NCI-H1436 (cell line): ENCODE measurements at places on chromosomes 6 and 20.
A peak's percentile ranks its signal among the peaks of the same experiment; 100 is the strongest.

DNA sequence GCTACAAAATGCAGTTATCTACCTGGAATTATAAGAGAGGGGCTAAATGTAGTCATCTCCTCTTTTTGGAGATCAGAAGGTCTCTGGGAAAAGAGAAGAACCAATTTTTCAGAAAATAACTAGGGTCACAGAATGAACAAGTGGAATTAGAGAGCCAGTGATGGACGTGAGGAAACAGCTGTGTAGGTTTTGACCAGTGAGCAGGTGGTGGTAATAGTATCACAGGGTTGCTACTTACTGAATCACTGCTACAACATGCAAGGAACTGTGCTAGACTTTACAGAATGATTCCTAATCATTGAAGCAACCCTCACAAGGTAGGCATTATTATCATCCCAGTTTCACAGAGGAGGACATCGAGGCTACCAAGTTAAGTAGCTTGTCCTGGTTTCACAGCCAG lies 1.7 kb downstream of the ATP6V1G2 start:
- DNase-seq = no peak

DNA sequence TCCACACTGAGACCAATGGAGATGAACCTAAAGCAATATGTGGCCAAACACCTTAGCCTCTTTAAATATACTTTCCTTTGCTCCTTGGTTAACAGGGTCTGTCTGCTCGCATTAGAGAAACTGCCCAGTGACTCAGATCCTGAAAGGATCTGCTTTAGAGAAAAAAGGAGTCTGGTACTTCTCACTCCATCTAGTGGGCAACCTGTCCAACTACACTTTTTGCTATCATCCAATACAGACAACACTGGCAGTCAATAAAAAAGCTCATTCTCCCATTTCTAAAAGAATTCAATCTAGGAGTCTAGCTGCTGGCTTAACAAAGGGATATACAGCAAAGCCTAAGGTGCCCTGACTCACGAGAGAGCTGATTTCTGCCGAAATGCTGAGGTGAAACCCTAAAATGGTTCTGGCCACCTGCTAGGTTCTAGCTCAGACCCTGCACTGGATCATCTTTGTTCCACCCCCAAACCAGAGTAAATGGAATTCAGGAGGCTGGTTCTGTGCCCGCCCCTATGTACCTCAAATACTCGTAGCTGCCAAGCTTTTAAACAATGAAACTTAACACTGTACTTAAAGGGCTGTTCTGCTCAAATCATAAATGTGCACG lies 11.5 kb downstream of the GNL1 start:
- peak; percentile 6 for DNase-seq

- no peak for DNase-seq
Observed at GRCh38 chr6:20965915-20966314, 431.7 kb downstream of the CDKAL1 start.

GRCh38 chr6:170030284-170030815 lies 260.5 kb downstream of the DLL1 start:
- DNase-seq = no peak

DNA sequence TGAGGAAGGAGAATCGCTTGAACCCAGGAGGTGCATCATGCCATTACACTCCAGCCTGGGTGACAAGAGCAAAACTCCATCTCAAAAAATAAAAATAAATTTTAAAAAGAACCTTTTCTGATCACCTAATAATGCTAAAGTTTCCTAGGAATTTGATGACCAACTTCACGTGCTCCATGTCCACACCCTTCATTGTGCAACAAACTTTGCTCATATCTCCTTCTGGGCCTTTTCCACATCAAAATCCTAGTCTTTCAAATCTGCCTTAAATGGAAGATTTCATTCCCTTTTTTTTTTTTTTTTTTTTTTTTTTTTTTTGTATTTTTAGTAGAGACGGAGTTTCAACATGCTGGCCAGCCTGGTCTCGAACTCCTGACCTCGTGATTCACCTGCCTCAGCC lies 112.5 kb upstream of the LOC128125822 start:
- no peak for DNase-seq

- no peak for DNase-seq
Observed at GRCh38 chr6:140921366-140922226, 1211.1 kb upstream of the GJE1 start.

- DNase-seq = no peak
Observed at GRCh38 chr6:70622461-70622860, 45.2 kb upstream of the SMAP1 start.

GRCh38 chr6:3450888-3451287 lies 6.0 kb downstream of the SLC22A23 start:
- DNase-seq = no peak

DNA sequence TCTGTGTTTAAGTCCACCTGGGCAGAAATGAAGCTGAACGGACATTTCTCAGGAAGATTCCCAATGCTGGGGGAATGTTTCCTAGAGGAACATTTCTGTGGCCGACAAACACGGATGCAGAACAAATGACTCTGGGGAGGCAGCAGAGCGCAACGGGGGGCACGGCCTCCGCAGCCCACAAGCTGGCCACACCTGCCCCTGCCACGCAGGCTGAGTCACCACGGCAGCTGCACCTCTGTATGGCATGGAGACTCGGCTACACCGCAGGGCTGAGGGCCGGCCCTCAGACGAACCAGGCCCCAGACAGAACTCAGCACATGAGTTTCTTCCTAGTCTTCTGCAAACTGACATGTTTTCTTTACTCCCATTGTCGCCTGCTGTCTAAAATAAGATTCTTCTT lies 10.0 kb upstream of the PRR18 start:
- DNase-seq = no peak

GRCh38 chr6:2021713-2022125 lies 223.7 kb downstream of the GMDS start:
- peak; percentile 54 for DNase-seq

- DNase-seq = peak; percentile 57
Observed at GRCh38 chr6:157020881-157021343, 243.7 kb downstream of the ARID1B start.

DNA sequence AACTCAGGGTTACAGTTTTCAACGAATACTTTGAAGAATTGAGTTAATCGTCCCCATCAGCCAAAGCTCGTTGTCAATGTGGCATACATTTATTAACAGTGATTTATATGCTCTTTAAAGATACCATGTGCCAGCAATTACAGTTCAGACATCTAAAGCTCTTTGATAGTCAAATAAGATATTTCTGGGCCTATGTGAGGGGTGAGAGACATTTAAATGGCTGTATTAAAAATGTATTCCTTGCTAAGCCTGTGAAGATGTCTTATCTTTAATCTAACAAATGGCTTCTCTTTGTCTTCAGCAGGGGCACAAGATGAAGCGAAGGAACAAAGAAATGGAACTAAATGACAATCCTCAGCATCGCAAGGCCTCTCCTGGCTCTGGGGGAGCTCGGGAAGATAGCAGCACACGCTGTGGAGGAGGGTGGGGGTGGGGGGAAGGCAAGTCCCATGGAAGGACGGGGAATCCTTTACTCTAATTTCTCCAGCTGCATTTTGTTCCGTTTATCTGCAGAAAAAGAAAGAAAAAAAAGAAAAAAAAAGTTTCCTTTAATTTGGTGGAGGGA lies 523.6 kb downstream of the KIF16B start:
- DNase-seq = no peak

GRCh38 chr6:154433477-154434241 lies 76.8 kb downstream of the CNKSR3 start:
- no peak for DNase-seq

GRCh38 chr6:45187836-45188235 lies 140.3 kb upstream of the RUNX2 start:
- no peak for DNase-seq

GRCh38 chr20:45269754-45270270 lies 15.4 kb upstream of the SLPI start:
- no peak for DNase-seq

GRCh38 chr6:105917038-105917695 lies 169.0 kb upstream of the PRDM1 start:
- DNase-seq = no peak

DNA sequence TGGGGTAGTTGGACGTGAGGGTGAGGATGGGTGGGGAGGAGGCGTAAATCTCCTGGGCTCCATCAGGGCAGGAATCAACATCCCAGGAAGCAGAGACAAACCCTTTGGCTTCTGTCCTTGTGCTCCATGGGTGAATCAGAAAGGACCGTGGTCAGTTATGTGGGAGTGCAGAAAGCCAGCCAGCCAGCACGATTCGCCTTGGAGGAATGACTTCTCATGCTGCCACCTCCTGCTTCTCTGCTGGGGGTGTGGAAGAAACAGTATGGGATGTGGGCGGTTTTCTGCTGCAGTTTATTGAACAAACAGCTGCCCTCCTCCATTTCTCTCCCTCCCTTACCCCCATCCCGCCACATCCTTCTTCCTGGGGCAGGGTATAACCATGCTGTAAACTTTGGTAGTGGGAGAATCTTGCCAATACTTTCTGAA lies 214.5 kb downstream of the SOX4 start:
- no peak for DNase-seq

DNA sequence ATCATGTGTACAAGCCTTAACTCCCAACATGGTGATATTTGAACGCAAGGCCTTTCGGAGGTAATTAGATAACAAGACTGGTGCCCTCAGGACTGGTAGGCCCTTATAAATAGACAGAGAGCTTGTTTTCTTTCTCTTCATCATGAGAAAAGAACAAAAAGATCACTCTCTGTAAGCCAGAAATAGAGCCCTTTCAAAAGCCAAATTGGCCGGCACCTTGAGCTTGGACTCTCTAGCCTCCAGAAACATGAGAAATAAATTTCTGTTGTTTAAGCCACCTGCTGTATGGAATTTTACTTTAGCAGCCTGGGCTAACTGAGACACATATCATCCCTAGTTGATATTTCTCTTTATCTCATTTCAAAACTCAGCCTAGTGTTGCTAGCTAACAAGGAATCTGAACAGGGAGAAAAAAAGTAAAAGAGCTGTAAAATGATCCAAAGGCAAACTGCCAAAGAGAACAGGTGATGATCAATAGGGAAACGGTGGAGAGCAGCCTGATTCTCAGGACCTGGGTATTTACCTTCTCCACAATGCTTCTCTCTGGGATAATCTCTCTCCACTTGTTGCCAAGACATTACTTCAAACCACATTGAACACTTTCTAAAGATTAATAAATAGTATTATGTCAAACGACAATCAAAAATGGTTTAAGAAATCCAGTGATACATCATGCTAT lies 6.1 kb downstream of the COL21A1 start:
- DNase-seq = no peak

DNA sequence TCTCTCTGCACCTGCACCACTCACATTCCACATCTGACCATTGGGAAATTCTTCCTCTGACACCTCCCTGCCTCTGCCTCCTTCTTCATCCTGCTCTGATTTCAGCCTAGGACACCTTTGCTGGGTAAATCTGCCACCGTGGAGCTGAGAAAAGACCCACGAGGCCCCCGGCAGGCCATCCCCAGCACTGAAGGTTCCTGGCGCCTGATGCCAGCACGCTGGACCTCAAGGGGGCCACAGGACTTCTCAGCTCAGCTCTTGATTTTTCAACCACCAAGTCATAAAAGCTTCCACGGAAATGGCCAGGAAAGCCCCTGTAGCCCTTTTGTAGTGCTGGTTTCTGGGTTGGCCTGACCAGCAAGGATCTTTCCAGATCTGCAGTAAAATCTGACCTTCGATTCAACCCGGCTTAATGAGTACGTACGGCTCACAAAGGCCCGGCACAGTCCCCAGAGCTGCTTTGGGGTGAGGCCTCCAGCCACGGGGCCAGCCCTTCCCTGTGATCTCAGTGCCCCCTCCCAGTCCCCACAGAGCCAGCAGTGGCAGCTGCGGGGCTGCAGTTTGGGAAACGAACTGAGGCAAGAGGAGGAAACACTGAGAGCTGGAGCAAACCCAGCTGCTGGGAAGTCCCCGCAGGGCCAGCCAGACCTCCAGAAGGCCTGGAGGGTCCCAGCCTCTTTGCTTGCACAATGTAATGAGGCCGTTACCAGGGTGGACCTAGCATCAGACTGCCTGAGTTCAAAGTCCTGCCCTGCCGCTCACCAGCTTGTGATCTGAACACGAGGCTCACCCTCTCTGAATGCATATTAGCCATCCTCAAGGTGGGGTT lies 157.5 kb downstream of the BMP7 start:
- no peak for DNase-seq

- DNase-seq = no peak
Observed at GRCh38 chr6:164107297-164107995, 692.9 kb downstream of the QKI start.

DNA sequence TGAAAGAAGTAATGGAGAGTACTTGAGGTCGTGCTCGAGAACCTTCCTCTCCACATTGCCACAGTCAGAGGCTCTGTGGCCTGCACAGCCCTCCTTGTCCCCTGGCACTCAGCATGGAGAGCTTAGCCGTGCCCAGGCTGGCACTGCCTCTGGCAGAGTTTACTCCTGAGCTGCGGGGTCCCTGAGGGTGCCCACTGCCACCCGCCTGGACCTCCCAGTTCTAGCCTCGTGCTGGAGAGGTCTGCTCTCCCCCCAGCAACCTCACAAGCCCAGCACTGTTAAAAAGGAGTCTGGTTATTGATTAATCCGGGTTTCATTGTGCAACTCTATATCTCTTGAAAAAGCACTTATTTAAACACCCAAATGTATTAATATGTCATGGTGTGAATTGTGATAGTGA lies 226.8 kb downstream of the TMEM242 start:
- DNase-seq = no peak

DNA sequence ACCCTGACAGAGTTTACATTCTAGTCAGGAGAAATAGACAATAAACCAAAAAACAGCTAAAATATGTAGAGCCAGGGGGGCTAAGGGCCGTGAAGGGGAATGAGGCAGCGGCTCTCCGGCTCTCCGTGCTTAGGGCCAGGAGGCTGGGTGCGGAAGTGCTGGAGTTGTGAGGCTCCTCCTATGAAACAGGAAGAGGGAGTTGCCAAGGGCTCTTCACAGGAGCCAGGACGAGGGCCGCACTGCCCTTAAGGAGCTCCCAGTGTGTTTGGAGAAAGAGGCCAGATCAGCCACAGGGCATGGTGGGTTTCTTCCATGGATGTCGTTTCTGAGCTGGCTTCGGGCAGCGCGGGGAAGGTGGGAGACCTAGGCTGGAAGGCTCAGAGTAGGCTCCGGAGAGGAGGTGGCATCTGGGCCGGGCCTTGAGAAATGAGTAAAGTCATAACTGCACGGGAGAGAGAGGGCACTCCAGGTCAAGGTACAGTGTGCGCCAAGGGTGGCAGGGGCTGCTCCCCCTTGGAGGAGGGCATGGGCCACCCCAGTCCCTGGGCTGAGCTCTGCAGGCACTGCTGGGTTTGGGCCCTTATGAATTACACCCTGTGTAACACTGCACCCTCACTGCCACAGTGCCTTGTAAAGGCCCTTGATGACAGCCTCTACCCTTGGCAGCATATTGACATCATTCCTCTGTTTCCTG lies 20.8 kb upstream of the MLN start:
- no peak for DNase-seq

- DNase-seq = peak; percentile 54
Observed at GRCh38 chr6:158018851-158019361, 37.2 kb downstream of the SYNJ2 start.

GRCh38 chr6:101537753-101538316 lies 144.3 kb downstream of the GRIK2 start:
- no peak for DNase-seq

- no peak for DNase-seq
Observed at GRCh38 chr6:13447949-13448724, 39.3 kb downstream of the GFOD1 start.

DNA sequence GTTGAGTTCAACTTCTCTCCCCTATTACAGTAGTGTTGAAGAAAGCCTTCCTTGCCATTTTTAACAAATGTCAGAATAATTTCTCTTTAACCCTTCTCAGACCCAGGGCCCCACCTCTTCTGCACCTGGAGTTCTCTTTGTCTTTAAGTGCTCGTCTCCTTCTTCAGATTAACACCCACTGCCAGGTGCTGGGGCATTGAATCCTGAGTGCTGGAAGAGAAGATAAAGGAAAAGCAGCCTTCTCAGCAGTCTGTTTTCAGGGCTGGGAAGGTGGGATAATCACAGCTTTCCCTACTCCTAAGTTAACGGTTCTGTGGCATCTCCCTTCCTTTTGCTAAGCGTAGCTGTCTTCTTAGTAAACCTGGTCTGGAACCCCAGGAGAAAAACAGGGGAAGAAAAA lies 114.6 kb upstream of the TAB2 start:
- DNase-seq = no peak
